GM04503 (cell line): ENCODE measurements at places on chromosomes 6 and 20.

- no peak for DNase-seq
Observed at GRCh38 chr6:16212276-16212675, 26.1 kb upstream of the GMPR start.

DNA sequence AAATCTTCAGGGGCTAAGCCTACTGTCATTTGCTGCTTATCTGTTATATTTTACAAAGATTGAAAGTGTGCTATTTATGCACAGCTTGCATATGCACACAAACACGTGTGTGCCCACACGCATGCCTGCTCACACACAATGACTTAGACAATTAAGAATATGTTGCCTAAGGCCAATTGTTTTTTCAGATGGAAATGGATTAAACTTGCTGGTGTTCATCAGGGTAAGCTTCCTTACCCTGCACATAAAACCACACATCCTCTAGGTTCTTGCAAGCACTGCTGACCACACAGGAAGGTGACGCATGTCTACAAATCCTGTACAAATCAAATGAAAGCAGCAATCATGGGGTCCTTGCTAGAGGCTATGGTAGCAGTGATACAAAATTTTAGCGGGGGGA is 58.4 kb downstream of the GJA10 start:
- peak; percentile 25 for DNase-seq

DNA sequence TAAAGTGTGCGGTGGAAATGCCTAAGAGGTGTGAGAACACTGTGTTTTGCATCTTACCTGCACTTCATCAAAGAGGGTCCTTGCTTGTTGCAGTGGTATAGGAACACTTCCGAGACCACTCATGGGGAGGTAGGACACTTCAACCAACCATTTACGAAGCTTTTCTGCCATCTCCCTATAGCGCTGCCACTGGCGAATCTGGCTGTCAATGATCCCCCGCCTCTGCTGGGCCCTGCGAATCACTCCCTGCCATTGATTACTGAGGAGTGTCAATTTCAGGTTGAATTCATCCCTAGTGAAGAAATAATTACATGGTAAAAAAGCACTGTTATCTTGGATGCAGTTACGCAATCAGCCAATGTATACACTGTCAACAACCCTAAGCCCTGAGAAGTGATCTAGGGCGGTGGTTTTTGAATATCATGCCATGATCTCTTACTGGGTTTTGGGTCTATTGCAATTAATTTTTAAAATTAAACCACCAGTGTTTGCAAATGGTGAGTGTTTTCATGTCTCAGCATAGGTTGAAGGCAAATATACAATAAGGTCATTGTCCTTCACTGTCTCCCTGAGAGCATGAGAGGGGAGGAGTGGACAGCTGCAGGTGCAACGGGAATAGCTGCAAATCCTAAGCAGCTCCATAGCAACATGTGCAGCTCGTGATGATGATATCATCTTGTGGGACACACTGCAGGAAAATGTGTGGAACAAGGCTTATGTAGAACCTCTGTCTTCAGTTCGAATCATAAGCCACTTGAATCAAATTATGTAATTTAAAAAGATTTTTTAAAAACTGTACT is 400.6 kb downstream of the ESR1 start:
- DNase-seq: no peak

- DNase-seq: no peak
Observed at GRCh38 chr6:157625111-157625510, 197.9 kb upstream of the SNX9 start.

DNA sequence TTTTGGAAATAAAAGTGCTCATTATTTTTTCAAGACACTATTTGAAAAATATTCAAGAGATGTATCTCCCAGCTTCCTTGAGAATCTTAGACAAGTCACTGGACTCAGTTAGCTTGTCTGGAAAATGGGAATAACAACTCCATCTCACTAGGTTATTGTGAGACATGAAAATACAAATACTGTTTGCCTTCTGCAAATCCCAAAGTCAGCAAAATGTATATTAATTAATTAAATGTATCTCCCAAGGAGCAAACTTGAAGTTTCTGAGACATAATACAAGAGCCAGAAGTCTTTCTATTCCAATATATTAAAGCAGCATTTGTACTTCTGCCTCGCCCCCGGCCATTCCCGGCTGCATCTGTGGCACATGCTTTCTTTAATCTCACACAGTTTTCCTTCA is 54.6 kb upstream of the ID4 start:
- no peak for DNase-seq

GRCh38 chr6:31383149-31383548 is 20.2 kb upstream of the MICA start:
- no peak for DNase-seq

DNA sequence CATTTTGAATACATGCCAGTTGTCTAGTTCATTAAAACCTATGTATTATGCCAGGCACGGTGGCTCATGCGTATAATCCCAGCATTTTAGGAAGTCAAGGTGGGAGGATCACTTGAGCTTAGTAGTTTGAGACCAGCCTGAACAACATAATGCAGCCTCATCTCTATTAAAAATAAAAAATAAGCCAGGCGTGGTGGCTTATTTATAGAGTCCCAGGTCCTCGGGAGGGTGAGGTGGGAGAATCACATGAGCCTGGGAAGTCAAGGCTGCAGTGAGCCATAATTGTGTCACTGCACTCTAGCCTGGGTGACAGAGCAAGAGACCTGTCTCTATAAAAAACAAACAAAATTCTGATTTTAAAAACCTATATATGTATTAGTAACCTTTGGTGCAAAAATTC is 27.5 kb downstream of the ORC3 start:
- DNase-seq: no peak

- no peak for DNase-seq
Observed at GRCh38 chr6:157265635-157266034, 57.7 kb downstream of the TMEM242 start.

GRCh38 chr6:46677314-46677654 is 10.4 kb upstream of the TDRD6 start:
- DNase-seq: no peak

DNA sequence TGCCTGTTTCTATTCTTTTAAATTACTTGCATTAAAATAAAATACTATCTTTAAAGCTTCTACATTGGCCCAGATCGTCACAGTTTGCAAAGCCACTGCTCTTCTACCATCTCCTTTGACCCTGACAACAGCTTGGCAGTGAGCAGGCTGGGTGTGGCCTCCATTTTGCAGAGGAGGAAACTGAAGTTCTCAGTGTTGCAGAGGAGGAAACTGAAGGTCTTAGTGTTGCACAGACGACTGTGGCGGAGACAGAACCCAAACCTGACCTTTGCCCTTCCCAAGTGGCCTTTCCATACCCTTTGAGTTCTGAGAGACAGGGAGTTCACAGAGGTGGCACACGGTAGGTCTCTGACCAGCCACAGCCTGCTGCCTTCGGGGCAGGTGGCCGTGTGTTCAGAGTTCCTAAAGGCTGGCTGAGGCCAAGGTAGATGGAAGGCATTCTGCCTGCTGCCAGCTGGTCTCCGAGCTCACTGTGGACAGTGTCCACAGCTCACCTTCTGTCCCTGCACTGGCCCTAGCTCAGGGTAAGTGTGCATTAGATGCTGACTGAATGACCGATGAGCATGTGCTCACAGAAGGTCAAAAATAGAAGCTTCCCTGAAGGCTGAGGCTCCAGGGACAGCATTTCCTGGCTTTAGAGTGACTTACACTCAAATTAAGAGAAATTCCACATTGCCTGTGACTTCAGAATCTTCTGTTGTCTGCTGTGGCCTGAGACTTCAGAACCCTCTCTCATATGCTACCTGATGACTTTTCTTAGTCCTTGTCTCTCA is 113.5 kb upstream of the SLC24A3 start:
- no peak for DNase-seq

- DNase-seq: no peak
Observed at GRCh38 chr6:3312604-3313231, 54.0 kb downstream of the PSMG4 start.

DNA sequence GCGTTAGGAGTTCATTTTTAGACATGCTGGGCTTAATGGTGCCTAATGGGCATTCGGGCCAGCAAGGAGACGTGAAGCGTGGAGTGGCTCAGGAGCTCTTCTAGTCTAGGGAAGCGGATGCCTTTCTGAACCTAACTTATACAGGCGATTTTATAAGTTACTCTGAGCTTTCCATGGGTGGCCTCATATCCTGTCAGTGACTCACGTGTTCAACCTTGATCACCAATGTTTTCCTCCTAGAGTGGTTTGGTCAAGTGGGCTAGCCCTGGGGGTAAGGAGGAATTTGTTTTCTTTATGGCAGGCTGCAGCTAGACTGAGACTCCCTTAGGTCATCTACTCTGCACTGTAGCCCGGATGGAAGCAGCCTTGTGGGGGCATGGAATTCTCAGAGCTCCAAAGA is 52.1 kb downstream of the PLAGL1 start:
- DNase-seq: no peak

GRCh38 chr6:113461153-113461932 is 395.8 kb upstream of the MARCKS start:
- DNase-seq: no peak

GRCh38 chr20:56769921-56770600 is 141.0 kb downstream of the TFAP2C start:
- no peak for DNase-seq

DNA sequence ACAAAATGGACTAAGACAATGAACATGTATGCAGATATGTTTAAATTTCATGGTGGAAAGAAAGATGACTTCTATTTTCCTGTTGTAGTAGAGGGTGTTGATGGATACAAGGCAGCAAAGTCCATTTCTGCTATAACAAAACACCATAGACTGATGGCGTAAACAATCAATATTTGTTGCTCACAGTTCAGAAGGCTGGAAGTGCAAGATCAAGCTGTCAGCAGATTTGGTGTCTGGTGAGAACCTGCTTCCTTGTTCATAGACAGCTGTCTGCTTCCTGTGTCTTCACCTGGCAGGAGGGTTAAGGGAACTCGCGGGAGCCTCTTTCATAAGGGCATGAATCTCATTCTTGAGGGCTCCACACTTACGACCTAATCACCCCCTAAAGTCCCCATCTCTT is 83.0 kb upstream of the ELOVL5 start:
- DNase-seq: no peak

DNA sequence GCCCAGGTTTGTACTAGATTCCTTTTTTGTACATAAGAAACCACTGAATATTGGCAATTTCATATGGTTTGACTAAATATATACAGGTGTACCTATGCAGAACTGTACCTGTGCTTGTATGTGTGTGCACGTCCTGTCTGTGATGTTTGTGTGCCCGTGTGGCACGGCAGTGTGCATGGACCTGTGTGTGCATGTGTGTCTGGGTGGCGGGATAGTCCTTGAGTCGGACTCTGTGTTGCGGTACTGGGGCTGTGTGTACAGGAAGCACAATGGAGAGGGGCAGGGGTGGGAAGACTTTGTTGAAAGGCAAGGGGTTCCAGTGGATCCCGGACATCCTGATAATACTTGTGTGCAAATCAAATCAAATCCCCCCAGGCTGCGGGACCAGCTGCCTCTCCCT is 3.4 kb upstream of the FAM83C start:
- no peak for DNase-seq

GRCh38 chr6:88177961-88178464 is 11.9 kb upstream of the CNR1 start:
- no peak for DNase-seq

DNA sequence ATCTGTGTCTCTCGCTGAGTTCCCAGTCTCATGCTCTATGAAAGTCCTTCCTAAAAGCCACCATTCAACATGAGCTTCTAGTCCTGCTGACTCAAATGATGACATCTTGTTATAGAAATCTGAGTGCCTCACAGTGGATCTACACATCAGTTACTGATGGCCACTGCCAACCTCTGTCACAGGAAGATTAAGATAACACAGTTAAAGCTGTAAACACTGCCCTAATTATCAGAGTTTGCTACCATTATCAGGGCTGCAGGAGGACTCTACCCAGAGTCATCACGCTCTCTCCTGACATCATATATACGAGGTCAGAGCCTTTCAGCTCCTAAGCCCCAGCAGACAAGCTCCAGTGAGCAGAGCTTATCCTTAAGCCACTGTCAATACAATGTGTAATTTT is 63.2 kb downstream of the HIVEP2 start:
- DNase-seq: no peak

DNA sequence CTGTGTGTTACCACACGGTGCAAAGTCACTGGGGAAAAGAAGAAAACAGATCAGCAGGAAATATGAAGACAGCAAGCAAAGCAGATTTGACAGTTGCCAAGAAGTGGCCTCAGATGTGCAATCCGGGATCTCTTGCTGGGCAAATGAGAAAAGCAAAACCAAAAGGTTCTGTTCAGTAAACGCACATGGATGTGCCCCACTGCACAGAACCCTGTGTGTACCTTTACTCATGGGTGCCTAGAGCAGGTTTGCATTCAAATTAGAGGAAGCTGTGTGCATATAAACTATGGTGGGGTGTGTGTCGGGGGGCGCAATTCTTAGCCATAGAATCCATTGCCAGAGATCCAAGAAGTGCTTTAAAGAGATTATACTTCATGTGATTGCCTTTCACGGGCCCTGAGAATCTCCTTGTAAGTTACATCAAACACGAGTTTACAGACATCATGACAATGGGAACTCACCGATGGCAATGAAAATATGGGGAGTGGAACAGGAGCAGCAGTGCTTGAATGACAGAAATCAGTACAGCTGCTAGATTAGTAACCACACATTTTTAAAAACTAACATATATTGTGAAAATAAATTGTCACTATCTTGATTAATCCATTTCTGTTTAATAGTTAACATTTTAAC is 154.3 kb downstream of the ADGRG6 start:
- no peak for DNase-seq

DNA sequence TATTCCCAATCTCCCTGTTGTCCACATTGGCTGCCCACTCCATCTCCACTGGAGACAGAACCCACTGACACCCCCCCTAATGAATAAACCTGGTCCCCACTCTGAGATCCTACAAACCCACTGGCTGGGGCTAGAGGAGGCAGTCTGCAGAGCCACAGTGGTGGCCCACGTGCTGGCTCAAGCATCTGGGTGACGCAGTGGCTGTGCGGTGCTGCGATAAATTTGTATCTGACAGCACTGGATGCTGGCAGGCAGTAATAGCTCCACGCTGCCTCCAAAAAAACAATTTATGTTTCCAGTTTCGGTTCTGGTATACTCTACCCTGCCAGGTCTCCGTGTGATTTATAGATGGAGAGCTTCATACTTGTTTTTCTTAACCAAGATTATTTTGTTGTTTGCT is 87.1 kb upstream of the SYNDIG1 start:
- no peak for DNase-seq

GRCh38 chr20:63890616-63891015 is 4.3 kb upstream of the DNAJC5 start:
- no peak for DNase-seq

DNA sequence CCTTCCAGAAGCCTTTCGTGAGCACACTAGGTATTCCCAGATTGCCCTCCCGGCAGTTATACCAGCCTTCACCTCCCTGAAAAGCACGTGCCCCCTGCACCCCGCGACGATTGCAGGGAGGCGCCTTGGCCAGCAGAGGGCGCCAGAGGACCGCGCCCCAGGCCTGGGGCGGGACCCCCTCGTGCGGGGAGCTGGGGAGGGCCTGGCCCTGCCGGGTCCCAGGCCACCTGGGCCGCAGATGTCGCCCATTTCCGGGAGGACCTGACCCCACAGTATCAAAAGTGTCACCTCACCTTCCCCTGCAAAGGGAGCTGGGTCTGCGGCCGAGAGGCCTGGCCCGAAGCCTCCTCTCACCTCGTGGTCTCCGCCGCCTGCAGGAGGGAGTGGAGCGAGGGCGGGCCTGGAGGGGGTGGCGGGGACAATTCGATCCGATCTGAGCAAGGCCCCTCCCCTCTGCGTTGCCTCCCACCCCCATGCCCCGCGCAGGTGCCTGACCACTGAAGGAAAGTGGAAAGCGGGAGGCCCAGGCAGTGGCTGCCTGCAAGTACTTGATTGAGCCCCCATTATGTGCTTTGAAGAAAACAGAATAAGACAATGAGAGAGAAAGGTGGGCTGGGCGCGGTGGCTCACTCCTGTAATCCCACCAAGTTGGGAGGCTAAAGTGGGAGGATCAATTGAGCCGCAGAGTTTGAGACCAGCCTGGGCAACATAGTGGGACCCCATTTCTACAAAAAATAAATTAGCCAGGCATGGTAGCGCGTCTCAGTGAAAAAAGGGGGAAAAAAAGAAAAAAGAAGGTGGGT is 3.5 kb upstream of the SNAI1 start:
- DNase-seq: no peak
